Osteocyte (in vitro differentiated cells): ENCODE measurements at places on chromosomes 5 and 9. TPM values are rescaled to one million over a fixed set of nuclear protein-coding genes. Genes with fewer than 3 reads are reported as not detected.

GRCh38 chr5:138226910-138227309, 13.8 kb upstream of the CDC23 start:
- DNase-seq = no peak

DNA sequence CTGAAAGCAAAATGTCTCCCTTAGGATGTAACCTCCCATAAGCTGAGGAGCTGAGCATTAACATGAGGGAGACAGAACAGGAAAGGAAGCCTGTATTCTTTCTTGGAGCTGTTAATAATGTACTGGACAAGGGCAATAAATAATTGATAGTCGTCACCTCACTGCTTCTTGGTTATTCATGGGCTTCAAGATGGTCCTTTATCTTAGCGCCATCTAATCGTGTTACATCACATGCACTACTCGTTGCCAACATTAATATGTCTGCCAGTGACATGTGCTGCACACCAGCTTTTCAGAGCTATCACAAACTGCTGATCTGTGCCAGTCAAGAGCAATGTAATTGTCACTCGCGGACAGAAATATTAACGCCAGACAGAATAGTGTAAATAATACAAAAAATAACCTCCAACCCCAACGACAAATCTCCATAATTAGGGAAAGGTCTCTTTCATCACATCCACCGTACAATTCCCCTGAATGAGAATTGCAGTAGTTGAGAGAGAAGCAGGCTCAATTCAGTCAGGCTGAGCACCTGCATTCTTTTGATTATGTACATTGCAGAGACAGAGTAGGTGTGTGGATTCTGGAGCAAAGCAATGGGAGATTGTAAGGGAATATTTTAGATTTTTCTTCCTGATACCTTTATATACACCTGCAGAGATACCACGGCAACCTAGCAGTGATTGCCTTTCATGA, 267.1 kb downstream of the SPATA31D1 start:
- no peak for DNase-seq

DNA sequence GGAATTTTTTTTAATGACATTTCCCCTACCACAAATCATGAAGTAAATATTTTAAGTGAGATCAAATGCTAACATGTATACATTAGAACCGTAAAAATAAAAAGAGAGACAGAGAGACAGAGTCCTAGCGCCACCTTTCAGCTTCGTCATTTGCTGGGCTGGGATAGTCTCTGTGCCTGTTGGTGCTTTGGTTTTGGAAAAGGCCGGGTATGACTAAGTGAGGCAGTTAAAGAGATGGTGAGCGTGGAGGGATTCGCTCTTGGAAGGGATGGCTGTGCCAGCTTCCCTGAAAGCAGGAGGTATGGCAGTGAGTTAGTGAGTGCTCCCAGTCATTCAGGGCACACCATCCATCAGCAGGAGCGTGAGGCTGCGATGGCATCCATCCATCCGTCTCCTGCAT, 729.6 kb upstream of the WWC1 start:
- no peak for DNase-seq

DNA sequence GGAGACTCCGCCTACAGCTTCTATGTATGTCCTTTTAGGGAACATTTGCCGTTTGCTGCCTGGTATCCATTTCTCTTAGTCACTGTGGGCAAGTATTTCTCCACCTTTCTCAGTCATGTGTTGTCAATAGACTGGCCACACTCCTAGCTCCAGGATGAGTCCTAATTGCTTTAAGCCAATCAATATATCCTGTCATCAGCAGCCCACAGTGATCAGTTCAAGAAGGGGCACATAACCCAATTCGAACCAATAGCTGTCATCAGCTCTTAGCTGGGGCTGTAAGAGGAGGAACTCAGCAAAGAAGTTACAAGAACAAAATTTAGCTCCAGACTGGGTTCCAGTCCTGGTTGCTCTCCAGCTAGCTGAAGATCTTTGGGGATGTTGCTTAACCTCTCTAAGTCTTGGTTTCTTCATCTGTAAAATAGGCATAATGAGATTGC, 70.7 kb upstream of the MAN2A1 start:
- no peak for DNase-seq

- DNase-seq = no peak
These were observed 200.5 kb downstream of the EFNA5 start for GRCh38 chr5:107470295-107470582.

DNA sequence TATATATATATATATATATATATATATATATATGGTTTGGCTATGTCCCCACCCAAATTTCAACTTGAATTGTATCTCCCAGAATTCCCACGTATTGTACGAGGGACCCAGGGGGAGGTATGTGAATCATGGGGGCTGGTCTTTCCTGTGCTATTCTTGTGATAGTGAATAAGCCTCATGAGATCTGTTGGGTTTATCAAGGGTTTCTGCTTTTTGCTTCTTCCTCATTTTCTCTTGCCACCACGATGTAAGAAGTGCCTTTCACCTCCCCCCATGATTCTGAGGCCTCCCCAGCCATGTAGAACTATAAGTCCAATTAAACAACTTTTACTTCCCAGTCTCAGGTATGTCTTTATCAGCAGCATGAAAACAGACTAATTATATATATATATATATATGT, 52.3 kb upstream of the ADAMTS2 start:
- no peak for DNase-seq

GRCh38 chr9:27351438-27351837, 54.5 kb upstream of the EQTN start:
- no peak for DNase-seq

DNA sequence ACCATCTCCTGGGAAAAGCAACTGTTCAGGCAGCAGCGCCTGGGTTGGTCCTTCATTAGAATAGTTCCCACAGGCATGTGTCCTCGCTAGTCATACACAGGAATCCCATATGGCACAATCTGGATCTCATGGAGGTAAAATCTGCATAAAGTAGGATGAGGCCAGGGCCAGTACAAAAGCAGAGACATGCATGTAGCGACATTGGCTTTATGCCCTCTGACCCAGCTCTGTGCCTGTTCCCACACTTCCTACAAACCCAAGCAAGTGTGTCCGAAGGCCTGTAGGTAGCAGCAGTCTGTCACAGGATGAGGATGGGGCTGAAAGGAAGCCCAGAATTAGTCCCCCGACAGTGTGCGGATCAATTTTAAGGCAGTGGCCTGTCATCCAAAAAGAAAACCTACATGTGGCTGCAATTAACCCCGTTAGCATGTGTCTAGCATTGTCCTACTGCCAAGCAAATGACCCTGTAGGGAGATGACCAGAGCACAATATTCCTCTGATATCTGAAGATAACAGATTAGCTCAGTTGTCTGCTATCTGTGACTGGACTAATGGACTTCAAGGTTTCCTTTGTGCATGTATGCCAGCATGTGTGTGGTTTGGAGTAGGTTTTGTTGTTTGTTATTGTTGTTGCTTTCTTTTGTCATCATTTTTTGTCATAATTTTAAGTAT, 178.8 kb downstream of the TMEM161B start:
- DNase-seq = no peak

DNA sequence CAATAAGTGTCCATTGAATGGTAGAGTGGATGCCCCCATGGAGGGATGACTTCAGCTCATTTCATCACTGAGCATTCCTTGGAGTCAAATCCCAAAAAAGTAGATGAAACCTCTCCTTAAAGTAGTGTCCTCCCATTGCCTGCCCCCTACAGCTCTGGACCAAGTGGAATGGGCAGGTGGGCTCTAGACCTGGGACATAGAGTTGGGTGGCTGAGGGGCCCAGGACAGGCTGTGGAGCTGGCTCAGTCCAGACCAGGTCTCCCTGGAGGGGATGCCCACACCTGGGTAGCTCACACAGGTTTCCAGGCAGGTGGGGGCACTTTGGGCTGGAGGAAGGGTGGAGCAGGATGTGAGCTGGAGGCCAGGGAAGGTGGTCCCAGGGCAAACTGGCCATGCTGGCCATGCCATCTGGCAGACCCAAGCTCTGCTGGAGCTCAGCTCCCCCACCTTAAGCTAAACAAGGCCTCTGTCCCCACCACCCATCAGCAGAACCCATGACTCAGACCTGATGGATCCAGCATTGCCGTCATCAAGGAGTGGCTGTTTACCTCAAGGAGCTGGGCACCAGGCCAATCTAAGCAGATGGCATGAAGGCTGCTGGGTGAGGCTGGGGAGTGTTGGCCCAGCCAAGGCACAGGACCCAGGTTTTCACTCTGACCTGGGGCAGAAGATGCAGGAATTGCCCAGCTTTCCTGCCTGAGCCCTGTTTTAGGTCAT, 6.2 kb upstream of the SPINK4 start:
- DNase-seq = no peak

- DNase-seq = no peak
These were observed at the start of gene CANX for GRCh38 chr5:179698935-179699615. CANX (plus strand) TSS chr5:179698967; CDS start chr5:179705682, 6,715 bp downstream.

DNA sequence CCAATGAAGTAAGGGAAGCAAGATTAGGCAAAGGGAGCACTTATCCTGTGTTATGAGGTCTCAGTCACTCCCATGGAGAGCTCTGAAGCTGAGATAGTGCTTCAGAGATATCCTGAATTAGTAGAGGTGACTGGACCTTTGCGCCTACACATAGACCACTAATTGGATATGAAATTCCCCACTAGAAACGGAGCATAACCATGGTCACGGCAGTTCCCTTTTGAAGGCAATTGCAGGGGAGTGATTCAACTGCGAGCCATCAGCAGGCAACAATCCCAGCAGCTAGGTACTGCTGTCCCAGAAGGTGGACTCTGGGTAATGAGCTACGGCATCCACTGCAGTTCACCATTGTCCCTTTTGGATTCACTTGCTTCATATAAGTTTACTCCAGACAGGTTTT, 267.7 kb upstream of the RASA1 start:
- no peak for DNase-seq

DNA sequence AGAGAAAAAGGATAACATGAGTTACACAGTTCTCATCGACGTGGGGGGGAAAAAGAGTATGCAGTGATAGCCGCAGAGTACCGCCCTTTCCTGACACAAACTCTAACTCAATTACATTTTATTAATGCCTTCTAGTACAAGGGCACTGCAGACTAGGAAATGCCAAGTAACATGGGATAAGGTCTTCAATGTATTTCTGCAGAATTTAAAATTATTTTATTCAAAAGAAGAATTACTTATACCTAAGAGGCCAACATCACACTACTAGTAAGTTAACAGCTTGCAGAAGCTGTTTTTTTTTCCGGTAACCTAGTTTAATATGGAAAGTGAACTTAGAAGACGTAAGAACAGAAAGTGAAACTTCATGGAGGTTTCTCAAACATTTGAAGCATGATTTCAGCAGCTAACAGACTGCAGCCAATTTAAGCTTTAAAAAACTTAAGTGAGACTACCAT, 3.9 kb downstream of the SETX start:
- DNase-seq = no peak

- no peak for DNase-seq
These were observed 98.5 kb downstream of the APBA1 start for GRCh38 chr9:69573651-69574050.

- no peak for DNase-seq
These were observed 71.3 kb downstream of the COL5A1 start for GRCh38 chr9:134712926-134713325.

DNA sequence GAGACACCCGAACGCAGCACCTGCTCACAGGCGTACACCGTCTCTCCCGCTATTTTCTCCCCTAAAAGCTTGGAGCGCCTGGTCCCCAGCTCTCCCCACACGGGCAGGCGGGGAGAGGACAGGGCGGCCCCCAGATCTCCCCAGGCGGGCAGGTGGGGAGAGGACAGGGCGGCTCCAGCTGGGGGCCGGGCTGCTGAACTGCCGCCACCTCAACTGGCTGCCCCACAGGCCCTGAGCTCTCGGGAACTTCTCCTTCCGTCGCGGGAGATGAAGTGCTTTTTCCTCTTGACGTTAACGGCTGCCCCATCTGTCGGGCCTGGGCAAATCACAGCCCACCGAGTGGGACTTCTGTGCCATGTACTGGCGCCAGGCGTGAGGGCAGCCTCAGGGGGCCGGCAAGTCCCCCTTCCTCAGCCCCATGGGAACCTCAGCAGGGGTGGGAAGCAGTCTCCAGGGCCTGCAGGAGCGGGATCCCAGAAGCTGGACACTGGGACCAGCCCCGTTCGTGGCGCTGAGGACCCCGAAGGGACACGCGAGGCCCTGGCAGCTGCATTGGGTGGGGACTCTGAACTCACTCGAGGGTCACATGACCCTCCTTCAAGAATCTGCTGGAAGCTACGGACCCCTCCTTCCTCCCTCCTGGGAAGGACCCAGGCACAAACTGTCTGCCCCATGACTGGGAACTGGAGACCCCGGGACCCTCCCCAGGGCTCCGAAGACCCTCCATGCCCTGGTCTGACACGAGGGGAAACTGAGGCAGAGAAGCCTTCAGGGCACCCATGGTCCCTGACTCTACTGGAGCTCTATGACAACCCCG, 5.7 kb upstream of the EGFL7 start:
- no peak for DNase-seq

- no peak for DNase-seq
These were observed 252.7 kb upstream of the GRIA1 start for GRCh38 chr5:153237671-153238332.

GRCh38 chr5:168962306-168962705, 338.6 kb downstream of the SLIT3 start:
- DNase-seq = no peak

ZFP2 gene
- total RNA-seq = 1.2 and 1.7 TPM in 2 replicates

CLIC3 gene
- 0.52 TPM in 1 of 2 replicates, not detected in the other for total RNA-seq

CARD9 gene
- total RNA-seq = 0.89 and 0.94 TPM in 2 replicates

EQTN gene
- not detected in 2 replicates for total RNA-seq

PCDHGA4 gene
- total RNA-seq = 0.27 and 0.47 TPM in 2 replicates

EIF4EBP3 gene
- total RNA-seq = 13.2 and 14.7 TPM in 2 replicates
